ENCODE measurements at places on chromosomes 6 and 20. TPM values are rescaled to one million over a fixed set of nuclear protein-coding genes. Genes with fewer than 3 reads are reported as not detected.

DNA sequence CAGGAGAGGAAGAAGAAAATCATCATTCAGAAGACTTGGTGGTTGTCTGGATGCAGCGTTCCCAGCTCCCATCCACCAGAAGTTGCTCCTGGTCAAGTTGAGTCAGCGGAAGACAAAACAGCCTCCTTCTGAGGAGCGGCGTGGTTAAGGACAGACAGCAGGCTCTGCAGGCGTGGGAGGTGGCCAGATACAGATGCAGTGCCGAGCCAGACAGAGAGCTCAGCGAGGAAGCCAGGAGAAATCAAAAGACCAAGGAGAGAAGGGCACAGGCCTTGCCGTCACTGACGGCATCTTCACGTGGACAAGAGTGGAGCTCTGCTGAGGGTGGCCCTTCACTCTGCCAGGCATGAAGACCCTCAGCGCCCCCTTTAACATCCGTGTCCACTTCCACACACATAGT, 158.5 kb downstream of the THBS2 start:
- DNase-seq: no peak

DNA sequence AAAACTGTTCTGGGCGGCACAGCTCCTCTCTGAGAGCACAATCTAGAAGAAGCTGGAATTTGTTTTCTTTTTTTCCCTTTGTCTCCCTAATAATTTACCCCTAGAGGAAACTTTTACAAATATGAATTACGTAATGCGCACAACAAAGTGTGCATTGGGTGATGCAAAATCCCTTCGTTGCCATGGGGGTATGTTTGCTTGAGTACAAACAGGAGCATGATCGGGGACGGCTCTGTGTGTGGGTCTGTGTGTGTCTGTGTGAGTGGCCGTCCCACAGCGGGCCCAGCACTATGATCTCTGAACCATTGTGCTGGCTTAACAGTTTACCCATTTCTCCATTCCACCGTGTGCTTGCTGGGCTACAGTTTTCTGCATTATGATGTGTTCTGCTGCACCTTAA, 278.2 kb downstream of the CDC5L start:
- DNase-seq: no peak

HSPA1L gene
- total RNA-seq: 4.8 TPM

RAMACL gene
- 1.5 TPM for total RNA-seq

DNA sequence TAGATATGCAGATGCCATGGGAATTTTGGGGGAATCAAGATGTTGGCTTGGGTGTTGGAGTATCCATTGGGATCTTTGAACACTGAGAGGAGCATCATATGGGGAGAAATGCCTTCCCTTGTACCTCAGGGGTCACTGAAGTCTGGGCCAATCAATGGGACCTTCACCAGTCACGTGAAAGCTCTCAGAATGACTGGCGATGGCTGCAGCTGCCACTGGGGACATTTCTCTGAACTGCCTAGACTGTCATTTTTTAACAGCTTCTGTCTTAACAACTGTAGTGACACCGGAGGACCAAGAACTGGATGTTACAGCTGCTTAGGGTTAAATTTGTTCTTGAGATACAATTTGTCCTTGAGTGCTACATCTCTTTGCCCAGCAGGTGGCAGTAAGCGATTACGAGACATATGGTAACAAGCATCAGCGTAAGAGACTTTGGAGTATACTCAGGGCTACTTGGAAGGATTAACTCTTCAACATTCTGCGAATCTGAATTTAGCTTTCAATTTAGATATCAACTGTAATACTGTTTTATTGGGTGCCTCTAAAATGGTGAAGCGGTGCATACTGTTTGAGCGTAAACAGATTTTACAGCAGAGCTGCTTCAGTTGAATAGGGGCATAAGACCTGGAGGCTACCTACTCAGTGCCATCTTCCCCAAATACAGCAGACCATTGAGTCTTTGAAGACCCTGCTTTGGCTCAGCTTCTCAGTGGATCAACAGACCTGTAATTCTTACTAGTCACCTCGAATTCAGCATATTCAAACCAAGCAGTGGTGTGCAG, 36.0 kb downstream of the CCN2 start:
- peak; percentile 60 for DNase-seq

DNA sequence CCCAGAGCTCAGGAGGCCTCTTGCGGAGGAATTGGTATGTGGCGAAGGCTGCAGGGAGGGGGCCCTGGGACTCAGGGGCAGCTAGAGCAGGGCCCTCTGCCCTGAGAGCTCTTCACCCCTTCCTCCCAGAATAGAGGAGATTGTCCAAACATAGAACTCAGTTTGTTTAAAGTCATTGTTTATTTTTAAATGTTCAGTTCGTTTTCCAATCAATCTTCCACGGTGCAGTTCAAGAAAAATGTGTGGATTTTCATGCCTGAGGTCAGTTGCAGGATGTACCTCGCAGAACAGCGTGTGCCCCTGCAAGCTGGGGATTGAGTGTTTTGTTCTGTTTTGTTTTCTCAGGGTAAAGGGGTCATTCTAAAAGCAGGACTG, 37.2 kb downstream of the MGME1 start:
- no peak for DNase-seq
